ENCODE measurements at places on chromosomes 3 and 15.

DNA sequence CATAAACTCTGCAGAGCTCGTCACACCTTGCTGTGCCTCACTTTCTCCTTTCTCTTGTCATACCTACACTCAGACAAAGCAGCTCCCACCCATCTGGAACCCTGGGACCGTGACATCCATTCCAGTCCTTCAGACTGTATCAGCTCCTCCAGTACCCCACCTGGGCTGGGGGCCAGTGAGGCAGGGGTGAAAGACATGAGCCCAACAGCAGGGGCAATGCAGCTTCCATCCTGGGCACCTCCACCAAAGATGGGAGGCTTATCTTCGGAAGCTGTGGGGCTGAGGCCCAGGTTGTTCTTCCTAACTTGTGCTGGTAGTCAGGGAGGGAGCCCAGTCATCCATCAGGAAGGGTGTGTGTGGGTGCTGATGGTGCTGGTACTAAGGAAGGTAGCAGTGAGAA is 109.2 kb downstream of the EEFSEC start:
- no peak for DNase-seq

- DNase-seq: no peak
Measured at GRCh38 chr3:127448671-127449070, 141.9 kb downstream of the TPRA1 start.

DNA sequence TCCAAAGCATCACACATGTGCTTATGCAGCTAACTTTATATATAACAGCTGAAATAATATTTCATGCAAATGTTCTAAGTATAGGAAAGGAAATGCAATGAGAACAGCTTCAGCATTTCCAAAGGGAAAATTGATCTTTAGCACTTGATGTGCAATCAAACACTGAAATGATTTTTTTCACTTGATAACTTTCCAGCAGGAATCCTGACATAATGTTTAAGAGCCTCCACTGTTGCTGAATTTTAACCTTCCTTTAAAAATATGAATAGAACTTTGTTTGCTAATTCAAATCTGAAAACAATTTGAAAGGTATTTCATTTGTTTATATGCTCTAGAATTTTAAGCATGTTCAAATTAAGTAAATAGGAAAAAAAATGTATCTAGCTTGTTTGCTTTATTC is 96.9 kb upstream of the STRIT1 start:
- DNase-seq: no peak

DNA sequence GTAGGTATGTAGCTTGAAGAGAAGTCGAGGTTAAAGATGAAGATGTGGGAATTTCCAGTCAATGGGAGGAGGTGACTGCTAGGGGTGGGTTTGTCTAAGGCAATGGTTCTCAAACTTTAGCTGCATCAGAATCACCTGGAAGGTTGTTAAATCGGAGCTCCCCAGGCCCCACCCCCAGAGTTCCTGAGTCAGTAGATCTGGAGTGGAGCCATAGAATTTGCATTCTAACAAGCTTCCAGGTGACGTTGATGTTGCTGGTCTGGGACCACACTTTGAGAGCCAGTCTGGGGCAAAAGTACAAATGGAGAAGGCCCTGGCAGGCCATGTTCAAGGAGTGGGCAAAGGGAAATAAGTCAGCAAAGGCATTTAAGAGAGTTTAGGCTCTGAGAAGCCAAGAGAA is 69.1 kb downstream of the CMTM8 start:
- DNase-seq: no peak

GRCh38 chr3:197168606-197169005 is 129.8 kb downstream of the DLG1 start:
- no peak for DNase-seq

GRCh38 chr3:117748131-117748530 is 1038.6 kb downstream of the TUSC7 start:
- no peak for DNase-seq

DNA sequence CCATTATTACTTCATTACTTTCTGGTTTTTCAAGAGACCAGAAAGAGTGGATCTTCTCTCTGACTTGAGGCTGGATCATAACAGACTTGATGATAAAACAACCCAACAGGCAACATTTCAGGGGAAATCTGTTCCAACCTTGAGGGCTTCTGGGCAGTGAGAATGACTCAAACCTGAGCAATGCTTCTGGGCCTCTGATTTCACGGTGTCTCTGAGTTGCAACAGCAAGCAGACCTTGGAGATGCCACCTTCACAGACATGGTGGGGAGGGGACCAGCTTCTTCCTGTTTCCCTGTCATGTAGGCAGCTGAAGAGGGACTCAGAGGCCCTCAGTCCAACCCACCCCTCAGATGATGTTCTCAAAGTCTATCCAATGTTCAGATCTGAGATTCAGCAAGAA is 104.0 kb downstream of the ABHD5 start:
- DNase-seq: no peak

- DNase-seq: no peak
Measured at GRCh38 chr15:62404194-62404985, 239.3 kb upstream of the C2CD4B start.

GRCh38 chr3:30643763-30644462 is 37.5 kb downstream of the TGFBR2 start:
- no peak for DNase-seq

DNA sequence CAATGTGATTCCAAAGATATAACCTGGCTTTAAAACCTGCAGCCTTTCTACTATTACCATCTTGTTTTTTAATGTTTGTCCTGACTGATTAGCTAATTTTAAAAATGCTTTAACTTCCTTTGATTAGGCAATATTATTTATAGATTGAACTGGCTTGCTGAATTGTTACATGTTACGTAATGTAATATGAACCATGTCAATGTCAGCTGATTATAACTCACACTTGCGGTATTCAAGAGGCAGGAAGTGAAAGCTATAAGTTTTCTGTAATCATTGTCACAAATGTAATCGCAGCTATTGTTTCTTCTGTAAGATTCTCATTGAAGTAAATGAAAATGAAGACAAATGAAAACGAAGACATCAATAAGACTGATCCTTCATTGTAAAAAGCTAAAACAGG is 146.8 kb downstream of the ROBO2 start:
- DNase-seq: no peak
